ENCODE measurements at places on chromosomes 6 and 20.

DNA sequence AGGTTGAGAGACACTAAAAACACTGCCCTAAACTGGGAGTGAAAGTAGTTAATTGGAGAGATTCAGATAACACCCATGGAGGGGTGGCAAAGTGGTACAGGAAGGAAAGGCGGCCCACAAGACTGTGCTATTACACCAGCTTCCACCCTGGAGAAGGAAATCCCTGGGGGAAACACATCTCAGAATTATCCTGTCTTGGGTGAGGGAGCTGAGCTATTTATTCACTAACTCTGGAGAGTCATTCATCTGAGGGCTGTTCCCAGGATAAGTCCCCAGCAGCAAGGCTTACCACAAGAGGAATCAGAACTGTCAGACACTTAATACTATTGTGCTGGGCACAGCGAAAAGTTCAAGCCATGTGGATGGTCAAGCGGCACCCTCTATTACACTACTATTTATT lies 9.9 kb downstream of the TBCC start:
- DNase-seq: no peak

DNA sequence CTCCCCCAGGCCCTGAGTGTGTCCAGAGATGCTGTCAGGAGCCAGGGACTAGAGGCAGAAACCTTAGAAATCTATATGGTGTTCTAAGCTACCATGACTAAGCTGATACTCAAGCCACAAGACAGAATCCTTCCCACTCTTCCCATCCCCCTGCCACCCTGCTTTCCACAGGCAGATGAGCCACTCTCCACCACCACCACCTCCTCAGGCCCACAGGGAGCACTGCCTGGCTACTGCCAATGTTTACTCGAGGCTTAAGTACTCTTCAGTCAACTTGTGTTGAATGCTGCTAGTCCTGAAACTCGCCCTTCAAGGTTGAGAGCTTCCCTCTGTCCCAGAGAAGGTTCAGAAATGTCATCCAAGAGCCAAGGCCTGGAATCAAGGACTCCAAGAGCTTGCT lies 56.2 kb downstream of the CENPW start:
- DNase-seq: no peak

DNA sequence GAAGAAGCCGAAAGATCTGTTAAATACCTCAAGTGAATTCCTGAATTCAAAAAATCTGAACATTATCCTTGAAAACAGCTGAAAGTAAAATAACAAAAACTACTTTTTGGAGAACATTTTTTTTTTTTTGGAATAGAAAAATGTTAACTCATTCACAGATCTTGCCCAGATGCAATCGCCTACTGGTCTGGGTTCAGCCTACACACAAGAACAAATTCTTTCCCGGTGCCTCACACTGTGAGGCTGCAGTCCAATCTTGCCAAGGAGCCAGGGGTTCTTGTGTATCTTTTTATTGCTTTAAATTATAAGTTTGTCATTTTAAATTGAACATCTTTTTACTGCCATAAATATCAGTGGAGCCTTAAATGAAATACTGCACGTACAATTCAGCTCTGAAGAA lies 41.2 kb upstream of the TMEM200A start:
- DNase-seq: no peak

GRCh38 chr6:74507649-74508048 lies 698.2 kb downstream of the COL12A1 start:
- no peak for DNase-seq

DNA sequence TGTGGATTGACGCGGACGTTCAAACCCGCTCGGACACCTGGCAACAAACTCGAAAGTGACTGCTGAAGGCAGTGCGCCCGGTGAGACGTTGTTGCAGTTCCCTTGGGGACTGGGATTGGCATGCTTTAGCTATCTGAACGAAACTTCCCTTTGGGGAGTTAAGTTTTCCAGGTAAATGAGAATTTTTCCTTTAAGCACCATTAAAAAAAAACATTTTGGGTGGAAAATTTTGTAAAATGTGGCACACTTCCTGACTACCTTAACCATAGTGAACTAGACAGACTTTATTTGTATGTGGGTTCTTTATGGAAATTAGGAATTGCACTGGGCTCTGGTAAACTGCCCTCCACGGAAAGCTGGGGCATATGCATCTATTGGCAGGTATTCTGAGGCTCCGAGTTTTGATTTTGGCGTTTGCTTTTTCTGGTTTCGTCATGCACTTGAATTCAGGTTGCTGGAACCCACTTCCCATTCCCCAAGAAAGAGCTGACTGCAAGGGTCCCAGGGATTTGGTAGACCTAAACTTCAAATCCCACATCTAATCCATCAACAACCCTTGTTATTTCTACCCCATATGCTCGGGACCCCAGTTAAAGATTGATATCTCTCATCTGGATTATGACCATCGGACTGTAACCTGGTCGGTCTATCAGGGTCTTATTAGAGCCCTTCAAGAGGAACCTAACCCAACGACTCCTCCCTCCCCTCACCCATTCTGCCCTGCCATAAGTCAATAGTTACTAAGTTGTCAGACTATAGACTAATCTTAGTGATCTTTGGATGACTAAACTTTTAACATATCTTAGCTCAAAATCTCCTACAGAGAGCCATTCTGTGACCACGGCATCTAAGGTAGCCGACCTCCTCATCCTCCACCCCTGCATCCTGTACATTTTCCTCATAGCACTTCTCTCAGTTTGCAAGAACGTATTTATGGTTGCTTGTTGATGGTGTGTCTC lies 800 bp upstream of the DYNLT1 start:
- peak; percentile 85 for DNase-seq

DNA sequence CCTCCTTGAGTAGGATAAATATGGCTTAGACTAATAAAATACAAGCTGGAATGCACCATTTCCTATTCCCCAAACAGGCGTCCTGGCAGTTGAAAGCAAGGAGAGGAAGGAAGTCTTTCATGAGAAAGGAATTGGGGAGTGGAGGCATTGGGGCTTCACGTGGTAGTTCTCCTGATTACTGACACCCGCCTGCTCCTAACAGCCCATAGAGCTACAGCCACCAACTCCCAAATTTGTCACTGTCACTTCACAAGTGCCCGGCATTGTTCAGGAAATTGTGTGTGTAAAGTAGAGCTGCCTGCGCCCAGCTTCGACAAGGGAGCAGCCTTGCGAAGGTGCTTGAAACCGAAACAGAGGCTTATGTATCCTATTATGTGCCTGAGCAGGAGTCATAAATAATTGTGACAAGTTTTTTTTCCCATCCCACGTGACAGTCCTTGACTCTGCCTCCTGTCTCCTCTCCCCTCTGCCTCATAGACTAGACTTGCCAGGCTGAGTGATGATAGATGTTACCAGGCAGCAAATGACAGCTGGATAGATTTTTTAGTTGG lies 301.7 kb upstream of the ZFP64 start:
- no peak for DNase-seq

DNA sequence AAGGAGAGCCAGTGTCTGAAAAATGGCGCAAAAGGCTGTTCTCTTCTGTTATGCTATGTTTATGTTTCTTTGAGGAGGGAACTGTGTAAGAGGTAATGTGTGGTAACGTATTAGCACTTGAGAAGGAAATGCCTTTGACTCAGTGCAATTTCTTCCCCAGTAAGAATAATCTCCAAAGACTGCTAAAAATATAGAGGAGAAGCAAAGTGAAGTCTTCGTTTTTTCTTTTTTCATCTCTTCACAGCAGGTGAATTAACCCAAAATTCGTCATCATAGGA lies 47.1 kb upstream of the IFNGR1 start:
- DNase-seq: no peak

GRCh38 chr6:15885624-15886023 lies 222.8 kb upstream of the DTNBP1 start:
- DNase-seq: no peak

DNA sequence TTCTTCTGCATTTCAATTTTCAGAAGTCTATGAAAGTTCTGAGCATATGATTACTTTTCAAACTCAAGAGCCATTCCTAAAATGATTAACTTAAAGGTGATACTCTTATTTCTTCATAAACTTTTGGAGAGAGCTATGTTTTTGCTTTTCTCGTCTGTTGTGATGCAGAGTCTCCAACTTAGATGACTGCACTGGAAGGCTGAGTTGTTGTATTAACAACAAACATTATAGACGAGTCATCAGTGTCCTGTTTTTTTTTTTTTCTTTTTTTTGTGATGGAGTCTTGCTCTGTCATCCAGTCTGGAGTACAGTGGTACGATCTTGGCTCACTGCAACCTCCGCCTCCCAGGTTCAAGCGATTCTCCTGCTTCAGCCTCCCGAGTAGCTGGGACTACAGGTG lies 101.9 kb downstream of the CD109 start:
- no peak for DNase-seq

GRCh38 chr6:170135461-170135820 lies 155.4 kb downstream of the DLL1 start:
- DNase-seq: no peak

- no peak for DNase-seq
Measured at GRCh38 chr20:33553516-33553915, 63.6 kb downstream of the CBFA2T2 start.

GRCh38 chr6:142545147-142545546 lies 243.3 kb downstream of the ADGRG6 start:
- no peak for DNase-seq

DNA sequence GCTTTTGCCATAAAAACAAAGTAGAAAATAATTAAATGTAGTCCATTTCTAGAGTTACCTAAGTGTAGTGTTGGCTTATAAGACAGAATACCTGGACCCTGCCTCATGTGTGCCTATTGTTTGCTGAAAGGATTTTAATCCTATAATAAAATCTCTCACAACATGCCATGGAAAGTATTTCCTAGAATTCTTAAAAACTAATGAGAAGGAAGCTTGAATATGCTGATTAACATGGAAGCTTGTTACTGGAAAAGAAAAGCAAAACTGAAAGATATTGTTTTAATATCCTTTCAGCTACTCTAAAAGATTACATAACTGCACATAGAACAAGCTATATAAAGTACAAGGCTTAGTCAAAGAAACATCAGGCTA lies 18.0 kb upstream of the FAM135A start:
- DNase-seq: no peak

- no peak for DNase-seq
Measured at GRCh38 chr6:139355172-139355571, 19.3 kb downstream of the CITED2 start.

GRCh38 chr20:1636621-1637020 lies 16.8 kb upstream of the SIRPB1 start:
- DNase-seq: no peak

GRCh38 chr6:3751730-3752530 lies 417 bp upstream of the PXDC1 start:
- no peak for DNase-seq

- no peak for DNase-seq
Measured at GRCh38 chr20:36632487-36633284, 13.3 kb downstream of the SLA2 start.

DNA sequence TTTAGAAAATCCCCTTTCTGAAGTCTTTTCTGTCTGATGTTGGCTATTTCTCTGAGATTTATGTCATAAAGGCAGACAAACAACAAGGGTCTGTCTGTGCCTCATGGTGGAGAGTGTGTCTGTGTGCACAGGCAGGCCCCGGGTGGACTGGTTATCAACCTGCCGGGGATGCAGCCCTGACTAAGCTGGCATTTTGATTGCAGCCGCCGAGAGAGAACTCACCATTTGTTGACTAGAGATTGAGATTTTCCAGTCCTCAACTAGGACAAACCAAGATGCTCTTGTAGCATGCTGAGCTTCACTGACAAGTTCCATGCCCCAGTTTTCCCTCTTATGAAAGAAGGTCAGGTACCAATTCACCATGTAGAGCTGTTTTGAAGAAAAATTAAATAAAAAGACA lies 363.6 kb upstream of the CNR1 start:
- DNase-seq: peak; percentile 54

DNA sequence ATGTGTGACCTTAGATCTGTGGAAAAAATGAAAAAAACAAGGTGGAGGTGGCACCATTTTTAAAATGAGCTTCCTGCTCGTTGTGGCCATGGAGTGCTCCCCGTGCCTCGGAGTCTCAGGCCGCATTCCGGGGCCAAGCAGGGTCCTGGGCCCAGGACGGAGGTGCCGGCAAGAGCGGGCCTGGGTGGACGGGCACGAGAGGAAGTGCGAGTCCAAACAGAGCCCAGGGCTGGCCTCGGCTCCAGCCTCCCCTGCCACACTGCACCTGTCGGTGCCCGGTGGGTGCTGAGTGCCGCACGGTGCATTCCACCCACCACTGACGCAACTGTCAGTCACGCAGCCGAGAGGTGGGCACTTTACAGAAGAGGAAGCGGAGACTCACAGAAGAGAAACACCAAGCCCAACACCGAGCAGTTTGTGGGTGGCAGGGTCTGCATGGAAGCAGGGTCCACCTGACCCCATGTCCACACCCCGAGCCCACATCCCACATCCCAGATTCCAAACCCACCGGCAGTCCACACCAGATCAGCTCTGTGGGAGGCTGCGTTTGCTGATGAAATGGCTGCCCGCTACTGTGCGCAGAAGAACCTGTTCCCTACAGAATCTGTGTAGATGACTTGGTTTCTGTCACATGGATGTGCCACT lies 97.7 kb downstream of the PSMB1 start:
- DNase-seq: no peak

DNA sequence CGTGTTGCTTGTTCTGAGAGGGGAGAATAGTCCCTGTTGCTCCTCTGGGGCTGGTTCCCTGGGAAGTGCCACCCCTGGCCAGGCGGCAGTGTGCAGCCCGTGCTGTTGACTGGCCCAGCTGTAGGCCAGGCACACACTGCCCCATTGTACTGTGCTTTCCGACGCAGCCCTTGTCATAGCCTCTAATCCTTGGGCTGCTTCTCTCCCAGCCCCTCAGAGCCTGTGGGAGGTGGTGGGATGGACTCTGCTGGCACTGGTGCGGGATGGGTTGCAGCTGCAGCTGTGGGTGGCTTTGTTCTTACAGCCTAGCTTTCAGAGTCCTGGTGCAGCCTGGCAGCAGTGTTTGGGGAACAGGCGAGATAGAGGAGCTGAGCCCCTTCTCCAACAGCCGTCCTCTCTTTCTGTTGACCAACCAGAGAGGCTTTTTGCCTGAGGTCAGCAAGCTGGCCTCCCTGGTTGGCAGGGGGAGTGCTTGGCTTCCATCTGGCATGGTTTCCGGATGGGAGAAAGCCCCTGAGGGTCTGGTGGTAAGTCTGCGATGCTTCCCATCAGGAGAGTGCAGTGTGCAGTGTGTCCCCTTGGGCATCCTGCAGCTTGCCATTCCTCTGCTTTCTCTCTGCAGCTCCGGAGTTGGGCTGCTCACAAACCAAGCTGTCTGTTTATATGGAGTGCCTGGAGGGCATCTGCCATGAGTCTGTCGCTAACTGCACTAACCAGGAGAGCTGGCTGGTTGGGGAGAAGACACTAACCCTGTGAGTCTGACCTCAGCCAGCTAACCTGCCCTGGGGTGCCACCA lies 12.1 kb downstream of the TJAP1 start:
- no peak for DNase-seq

GRCh38 chr6:139529420-139529819 lies 155.0 kb upstream of the CITED2 start:
- DNase-seq: no peak

DNA sequence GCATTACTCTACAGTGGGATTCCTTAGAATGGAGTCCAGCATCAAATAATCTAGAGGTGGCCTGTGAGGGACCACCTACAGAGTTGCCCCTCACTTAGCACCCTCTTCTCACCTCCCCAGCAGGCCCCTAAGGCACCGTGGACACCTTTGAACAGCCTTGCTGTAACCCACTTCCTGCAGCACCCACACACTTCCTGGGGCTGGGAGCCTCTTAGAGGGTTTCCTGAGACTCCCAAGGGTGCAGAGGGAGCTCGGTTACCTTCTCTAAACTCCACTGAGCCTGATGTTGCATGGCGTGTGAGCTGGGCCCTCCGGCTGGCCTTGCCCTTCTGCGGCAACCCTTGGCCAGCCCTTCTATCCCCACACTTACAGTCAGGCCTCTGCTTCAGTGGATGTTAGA lies 7.3 kb upstream of the SIRPG start:
- no peak for DNase-seq

- no peak for DNase-seq
Measured at GRCh38 chr6:81720427-81720826, 32.1 kb downstream of the TENT5A start.
